ENCODE measurements at places on chromosomes 6 and 20. TPM values are rescaled to one million over a fixed set of nuclear protein-coding genes. Genes with fewer than 3 reads are reported as not detected.

DNA sequence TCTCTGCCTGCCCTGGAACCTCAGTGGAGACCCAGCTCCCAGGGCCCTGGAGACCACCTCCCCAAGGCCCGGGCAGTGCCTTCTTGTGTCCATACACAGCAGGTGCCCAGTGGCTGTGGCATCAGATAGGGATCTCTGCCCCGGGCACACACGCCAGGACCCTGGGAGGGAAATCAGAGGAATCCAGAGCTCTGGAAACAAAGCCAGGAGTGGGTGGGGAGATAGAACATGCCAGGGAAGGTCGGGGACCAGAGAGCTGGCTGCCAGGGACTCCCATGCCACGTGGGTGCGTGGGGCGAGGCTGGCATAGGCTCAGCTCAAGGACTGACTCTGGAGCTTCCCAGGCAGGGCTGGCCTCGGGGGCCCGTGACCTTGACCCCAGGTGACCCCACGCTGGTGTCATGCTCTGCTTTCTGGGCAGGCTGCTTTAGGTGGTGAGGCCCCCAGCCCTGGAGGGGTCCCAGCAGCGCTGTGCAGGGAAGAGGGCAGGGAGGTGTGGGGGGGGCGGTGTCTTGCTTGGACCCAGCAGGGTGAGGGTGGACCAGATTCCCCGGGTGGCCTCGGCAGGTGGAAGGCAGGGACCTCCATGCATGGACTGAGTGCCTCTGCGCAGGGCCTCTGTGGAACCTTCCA is 17.6 kb upstream of the GATA5 start:
- no peak for DNase-seq

GRCh38 chr6:140178520-140178919 is 804.1 kb upstream of the CITED2 start:
- no peak for DNase-seq

GRCh38 chr6:166286839-166287271 is 21.3 kb downstream of the PRR18 start:
- no peak for DNase-seq

DNA sequence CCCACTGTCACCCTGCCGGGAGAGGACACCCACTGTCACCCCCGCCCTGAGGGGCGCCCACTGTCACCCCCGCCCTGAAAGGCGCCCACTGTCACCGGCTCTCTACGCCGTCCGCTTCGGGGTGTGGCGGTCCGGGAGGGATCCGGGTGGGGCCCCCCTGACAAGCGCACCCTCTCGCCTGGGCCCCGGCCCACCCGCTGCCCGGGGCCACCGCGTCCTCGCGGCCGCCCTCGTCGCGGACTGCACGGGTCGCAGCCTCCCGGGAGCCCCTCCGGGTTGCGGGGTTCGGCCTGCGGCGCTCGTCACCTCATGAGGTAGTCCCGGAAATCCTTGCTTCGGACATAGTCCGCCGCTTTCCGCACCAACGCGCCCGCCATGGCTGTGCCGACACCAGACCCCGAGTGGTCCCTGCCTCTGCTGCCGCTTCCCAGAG is 224 bp downstream of the MPC1 start:
- no peak for DNase-seq

DNA sequence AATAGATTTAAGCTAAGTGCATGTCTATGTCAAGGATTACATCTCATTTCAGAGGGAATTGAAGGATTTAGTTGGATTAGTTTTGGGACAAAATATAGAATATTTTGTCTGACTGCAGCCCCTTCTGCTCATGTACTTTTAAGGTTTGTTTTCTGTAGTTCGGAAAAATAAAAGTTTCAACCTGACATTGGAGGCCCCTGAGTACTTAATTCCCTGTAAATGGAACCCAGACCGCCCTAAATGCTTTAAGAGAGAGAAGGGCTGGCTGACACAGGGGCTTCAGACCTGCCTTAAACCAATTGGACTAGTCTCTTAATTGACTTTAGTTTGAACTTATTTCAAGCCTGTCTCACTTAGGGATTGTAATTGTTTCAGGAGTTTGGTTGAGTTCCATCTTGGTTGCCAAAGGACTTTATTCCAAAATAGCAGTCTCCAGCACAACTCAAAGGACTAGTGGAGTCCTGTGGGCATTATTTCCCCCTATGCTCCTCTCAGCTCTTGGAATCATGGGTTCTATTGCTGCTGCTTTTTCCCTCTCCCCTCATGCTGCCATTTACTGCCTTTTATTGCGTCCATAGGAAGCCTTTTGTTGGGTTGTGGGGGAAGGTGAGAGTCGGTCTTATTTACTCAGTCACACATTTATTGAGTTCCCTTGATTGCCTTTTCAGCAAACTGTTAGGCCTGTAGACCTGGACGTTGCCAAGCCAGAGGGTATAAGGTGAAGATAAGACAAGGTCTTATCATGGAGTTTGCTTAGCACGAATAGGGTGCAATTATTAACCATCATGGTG is 14.5 kb downstream of the BRD2 start:
- DNase-seq = no peak

DNA sequence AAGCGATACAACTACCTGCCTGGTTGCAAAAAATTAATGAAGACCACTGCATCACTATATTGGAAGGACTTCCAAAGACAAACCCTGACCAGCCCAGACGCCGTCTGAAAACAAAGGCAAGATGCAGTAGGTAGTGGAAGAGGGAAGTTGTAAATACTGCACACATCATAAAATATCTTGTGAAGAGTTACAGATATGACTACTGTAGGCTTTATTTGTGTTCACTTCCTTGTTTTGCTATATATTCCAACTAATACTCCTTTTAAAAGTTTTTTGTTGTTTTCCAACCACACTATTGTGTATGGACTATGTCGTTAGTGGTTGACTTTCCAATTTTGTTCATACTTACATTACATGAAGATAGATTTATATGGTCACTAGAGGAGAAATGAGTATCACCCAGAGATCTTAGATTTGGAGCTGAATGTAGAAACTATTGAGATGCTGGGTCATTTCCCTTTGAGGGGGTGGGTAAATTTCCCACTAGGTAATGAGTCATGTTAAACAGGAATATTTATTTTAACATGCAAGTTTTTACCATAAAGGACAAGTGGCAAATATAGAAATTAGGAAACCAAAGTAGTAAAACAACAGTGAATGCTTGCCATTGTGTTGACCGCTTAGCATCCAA is 16.6 kb upstream of the TXLNB start:
- no peak for DNase-seq

DNA sequence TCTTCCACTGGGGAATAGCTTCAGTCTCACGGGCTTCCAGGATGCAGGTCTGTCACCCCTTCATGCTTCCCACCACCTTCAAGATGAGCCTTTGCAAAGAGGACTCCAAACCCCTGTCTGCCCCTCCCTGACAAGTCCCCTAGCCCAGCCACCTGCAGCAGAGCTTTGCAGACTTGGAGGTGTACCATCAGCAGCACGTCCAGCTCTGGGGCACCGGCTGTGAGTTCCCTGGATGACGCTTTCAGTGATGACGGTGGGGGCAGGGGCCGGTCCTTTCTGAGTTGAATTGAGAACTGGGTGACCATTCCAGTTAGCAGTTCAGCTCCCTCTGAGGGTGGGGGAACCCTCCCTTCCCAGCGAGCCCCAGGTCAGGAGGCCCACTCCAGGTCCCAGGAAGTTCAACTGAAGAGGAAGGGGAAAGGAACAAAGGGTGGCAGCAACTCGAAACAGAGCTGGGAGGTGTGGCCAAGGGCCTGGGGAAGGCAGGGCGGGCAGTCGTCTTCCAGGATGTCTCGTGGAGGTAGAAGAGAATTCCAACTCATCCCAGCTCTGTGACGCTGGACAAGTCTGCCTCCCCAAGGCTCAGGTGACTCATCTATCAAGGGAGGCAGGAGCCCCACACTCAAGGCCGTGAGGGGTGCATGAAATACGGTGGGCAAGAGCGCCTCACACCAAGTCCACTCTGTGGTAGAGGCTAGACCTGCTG is 86.0 kb downstream of the PTPN1 start:
- no peak for DNase-seq

- no peak for DNase-seq
Observed at GRCh38 chr6:21587961-21588480, 5.5 kb upstream of the SOX4 start.

DNA sequence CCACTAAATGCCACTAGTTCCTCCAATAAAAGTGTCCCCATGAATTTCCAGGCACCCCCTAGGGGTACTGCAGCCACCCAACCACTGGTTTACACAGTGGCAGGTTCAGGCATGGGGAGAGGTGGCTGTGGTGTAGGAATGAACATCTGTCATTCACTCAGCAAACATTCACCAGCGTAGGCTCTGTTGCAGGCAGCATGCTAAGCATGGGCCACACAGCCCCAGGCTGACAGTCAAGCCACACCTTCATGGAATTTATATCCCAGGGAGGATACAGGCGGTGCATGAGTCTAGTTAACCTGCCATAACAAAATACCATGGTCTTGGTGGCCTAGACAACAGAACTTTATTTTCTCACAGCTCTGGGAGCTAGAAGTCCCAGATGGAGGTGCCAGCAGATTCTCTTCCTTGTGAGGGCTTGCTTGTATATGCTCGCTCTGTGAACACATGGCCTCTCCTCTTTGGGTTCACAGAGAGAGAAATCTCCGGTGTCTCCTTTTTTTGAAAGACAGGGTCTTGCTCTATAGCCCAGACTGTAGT is 135.7 kb downstream of the EYA2 start:
- DNase-seq = no peak

GRCh38 chr6:21457647-21458046 is 135.9 kb upstream of the SOX4 start:
- no peak for DNase-seq

DNA sequence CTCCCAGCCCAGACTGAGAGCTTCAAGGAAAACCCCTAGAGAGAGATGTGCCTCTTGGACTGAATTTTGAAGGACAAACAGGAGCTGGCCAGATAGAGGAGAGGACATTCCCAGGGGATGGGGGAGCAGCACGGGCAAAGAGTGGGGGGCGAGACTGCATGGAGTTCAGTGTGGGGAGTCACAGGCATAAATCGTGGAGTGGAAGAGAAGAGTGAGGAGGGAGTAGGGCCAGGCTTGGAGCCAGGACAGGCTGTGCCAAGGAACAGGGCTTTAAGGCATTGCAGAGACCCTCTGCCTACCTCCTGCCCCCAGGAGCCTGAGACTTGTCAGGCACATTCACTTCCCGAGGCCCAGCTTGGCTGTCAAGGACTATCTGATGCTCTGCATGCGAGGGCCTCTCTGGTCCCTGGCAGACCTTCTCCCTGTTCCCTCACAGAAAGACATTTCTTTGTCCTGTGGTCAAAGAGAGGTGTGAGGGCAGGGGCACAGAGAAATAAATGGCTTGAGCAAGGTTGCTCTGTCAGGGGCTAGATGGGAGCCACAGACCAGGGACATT is 5.2 kb upstream of the SLC22A7 start:
- DNase-seq = no peak

TCP11 gene
- 0.41 TPM for total RNA-seq

NR2E1 gene
- total RNA-seq = not detected

CD40 gene
- 14.0 TPM for total RNA-seq
